Activated CD4-positive, alpha-beta T cell treated with anti-CD3 and anti-CD28 coated beads for 48 hours (primary cell): ENCODE measurements at places on chromosomes 12 and 14.

DNA sequence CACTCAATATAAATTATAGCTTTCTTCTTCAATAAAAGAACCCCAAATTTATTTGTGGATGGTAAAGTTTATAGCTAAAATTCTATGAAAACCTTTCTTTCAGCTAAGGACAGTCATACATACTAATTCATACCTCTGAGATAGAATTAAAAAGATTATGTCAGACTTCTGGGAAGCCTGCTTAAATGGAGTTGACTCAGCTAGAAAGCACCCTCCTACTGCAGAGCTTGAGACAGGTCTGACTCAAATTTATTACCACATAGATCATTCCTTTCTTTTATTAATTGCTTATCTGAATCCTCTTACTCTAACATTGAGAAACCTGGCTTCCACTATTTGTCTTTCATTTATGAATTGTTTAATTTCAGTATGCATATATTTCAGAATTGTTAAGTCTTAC lies 1007.0 kb upstream of the LRFN5 start:
- no peak for DNase-seq

DNA sequence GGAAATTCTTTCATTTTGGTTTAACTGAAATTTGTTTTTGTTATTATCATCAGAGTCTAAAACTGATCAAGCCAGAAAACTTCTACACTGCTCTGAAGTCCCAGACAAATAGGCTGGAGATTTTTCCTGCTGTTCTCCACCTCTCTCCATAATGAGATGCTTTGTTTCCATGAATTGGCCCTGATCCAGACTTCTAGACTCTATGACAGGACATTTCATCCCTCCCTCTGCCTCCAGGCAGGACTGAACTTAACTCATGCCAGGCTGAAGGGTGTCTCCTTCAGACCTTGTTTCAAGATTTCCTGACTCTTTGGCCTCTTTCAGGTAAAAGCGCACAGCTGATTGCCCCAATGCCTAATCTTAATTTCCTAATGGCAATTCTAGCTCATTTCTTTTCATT lies 69.1 kb upstream of the HOXC13 start:
- DNase-seq, result no peak

GRCh38 chr12:102043928-102044327 lies 17.9 kb downstream of the WASHC3 start:
- no peak for DNase-seq

- no peak for DNase-seq
These were observed 14.9 kb downstream of the EEA1 start for GRCh38 chr12:92914170-92914569.

- DNase-seq, result no peak
These were observed 135.6 kb downstream of the BRMS1L start for GRCh38 chr14:35961697-35962274.

DNA sequence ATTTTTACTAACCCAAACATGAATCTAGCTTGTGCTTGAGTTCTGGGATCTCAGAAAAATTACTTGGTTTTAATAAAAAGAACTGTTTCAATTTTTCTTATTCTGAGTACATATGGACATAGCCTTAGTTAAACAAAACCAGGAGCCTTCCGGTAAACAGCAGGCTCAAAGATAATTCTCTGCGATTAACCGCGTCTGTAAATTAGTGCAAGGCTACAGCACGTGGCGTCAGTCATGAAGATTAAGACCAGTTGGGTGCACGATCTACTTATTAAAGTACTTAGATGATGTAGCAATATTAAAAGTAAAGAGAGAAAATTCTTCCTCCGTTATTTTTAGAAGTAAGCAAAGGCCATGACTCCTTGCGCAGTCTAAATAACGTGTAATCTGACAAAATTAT lies 700 bp downstream of the KCNJ8 start:
- DNase-seq, result no peak

DNA sequence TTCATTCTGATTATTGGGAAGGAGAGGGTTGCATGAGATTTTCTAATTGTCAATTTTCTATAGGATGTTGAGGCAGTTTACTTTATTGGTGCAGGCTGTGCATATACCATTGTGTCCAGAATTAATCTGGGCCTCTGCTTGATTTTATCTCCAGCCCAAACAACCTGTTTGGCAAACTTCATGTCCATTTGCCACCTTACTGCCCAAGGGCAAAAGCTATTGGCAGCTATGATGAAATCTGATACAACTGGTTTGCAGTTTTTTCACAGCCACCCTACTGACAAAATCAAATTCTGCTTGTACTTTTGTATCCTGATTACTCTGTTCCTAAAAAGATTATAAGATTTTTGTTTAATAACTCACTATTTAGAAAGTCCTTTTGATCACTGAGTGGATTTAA lies 789.2 kb upstream of the FBXO33 start:
- DNase-seq, result no peak

- no peak for DNase-seq
These were observed 299.8 kb upstream of the PRKD1 start for GRCh38 chr14:30227436-30227835.

GRCh38 chr14:23877538-23878180 lies 75.9 kb upstream of the DHRS4 start:
- DNase-seq, result peak; percentile 47

DNA sequence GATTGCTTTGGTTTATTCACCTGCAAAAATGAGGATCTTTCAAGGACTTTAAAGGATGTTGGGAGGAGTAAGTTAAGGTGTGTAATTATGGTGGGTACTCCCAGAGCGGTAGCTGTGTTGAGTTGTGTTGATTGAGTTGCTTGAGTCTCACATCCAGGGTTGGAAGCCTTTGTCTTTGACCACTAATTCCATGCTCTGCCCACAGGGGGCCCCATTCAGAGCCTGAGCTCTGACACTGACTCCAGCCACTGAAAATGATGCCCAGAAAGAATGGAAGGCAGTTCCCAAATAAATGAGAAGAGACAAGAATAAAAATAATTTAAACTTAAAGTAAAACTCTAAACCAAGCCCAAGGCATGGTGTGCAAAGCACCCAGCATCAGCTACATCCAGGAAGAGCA lies 237.4 kb upstream of the PWP1 start:
- peak; percentile 13 for DNase-seq

- no peak for DNase-seq
These were observed 95.0 kb upstream of the TBX5 start for GRCh38 chr12:114500775-114501473.

DNA sequence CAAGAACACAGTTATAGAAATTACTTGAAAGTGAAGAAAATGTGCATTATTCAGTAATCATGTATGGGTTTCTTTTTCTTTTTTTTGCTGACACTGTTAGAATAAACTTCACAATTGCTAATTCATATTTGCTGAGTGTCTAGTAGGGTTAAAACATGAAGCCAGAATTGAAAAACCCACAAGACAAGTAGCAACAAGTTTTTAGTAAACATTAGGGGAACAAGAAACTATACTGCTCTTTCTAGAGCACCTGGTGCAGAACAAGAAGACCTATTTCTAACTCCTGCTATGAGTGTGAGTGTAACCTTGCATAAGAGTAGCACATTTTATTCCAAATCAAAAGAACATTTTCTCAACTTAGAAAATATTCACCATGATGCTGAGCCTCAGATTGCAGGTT lies 83.2 kb downstream of the ITPR2 start:
- DNase-seq, result no peak

GRCh38 chr14:34857689-34858449 lies 17.3 kb downstream of the BAZ1A start:
- no peak for DNase-seq

DNA sequence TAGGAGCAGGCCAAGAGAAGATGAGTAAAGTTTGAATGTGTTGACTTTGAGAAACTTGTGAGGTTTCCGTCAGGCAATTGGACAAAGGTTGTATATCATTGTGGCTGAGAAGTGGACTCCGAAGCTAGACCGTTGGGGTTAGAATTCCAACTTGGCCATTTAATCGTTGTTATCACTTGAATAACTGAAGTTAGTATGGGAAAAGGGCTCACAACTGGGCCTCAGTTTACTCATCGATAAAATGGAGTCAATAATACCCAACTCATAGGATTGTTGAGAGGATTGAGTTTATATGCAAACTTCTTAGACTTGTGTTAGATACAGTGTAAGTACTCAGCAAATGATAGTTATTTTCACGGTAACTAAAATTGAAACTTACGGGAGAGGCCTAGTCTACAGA lies 846 bp downstream of the SLIRP start:
- DNase-seq, result no peak

- no peak for DNase-seq
These were observed 2.6 kb downstream of the YAF2 start for GRCh38 chr12:42235426-42235825.

DNA sequence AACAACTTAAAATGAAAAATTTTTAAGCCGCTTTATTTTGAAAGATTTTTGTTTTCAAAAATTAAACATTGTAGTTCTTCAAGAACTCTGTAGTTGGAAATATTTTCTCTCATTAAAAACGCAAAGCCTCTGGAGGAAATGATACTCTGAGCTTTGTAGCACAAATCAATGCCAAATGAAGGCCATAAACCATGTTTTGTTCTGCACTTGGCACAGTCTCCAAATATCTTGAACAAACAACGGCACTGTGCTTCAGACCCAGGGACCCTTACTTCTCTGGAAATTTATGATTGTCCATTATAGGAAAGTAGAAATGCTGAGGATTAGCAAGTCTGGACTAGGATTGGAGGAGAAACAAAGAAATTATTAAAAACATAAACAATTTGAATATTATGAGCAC lies 160.8 kb upstream of the BMP4 start:
- no peak for DNase-seq

DNA sequence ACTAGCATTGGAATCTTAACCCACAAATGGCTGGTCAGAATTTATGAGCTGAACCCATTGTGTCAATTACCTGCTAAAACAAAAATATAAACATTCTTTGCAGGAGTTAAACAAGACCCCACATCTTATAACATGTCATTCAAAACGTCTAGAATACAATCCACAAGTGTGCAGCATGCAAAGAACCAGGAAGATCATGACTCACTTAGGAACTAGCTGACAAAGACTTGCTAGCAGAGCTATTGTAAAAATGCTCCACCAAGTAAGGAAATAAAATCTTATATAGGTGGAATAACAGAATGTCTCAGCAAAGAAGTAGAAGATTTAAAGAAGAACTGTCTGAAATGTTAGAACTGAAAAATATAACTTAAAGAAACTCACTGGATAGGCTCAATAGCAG lies 26.5 kb upstream of the POC1B start:
- no peak for DNase-seq

DNA sequence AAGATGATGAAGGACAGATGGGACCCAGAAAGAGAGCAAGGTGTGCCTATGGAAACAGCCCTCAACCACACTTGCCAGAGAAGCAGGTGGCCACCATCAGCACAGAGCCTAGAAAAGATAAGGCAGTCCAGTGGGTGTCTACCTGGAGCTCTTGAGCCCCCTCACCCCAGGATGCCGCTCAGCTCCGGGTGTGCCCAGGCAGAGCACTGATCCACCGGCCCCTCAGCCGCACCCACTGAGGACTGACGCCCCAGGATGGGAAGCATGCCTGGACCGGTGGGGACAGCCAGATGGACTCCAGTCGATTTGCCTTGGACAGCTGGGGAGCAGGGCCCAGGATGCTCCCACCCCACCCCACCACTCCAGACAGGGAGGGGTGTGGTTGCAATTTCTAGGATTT lies 15.1 kb upstream of the ZFP36L1 start:
- DNase-seq, result no peak

DNA sequence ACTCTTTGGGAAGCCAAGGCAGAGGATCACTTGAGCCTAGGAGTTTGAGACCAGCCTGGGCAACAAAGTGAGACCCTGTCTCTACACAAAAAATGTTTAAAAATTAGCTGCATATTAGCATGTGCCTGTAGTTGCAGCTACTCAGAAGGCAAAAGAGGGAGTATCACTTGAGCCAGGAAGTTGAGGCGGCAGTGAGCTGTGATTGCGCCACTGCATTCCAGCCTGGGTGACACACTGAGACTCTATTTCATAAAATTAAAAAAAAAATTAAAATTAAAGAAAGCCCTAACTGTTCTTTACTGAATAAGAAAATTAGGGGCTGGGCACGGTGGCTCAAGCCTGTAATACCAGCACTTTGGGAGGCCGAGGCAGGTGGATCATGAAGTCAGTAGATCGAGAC lies 27.0 kb downstream of the SENP1 start:
- DNase-seq, result no peak

- no peak for DNase-seq
These were observed 365.6 kb upstream of the TBX3 start for GRCh38 chr12:115049614-115050013.

DNA sequence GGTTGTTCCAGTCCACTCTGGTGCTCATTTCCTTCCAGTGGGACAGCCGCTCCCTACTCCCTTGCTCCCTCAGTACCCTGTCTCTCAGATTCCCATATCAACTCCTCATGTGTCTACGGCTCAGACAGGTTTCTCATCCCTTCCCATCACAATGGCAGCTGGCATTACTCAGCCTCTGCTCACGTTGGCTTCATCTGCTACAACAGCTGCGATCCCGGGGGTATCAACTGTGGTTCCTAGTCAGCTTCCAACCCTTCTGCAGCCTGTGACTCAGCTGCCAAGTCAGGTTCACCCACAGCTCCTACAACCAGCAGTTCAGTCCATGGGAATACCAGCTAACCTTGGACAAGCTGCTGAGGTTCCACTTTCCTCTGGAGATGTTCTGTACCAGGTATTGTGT lies 69.9 kb downstream of the RAD52 start:
- DNase-seq, result no peak

DNA sequence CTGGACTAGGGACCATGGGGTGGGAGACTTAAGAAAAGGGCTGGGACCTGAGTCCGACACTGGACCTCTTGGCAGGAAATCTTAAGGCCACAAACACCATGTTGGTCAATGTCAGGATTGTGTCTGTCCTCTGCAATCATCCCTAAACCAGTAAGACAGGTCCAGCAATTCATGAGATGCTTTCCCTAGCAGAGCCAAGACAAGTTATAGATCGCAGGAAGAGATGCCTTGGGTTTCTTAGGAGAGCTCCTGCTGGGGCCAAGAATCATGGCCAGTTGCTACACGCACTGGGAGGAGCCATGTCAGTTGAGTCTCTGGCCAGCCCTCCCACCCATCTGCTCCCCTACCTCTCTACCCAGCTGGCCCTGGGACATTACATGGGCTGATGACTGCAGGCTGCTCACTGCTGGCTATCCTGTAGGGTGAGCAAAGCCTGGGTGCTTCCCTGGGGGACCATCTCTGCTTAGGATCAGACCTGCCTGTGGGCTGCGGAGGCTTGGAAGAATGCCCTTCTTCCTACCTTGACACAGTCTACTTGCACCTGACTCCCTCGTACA lies 14.2 kb downstream of the PLEKHH1 start:
- no peak for DNase-seq

GRCh38 chr14:25846246-25846645 lies 751.6 kb downstream of the NOVA1 start:
- DNase-seq, result no peak

DNA sequence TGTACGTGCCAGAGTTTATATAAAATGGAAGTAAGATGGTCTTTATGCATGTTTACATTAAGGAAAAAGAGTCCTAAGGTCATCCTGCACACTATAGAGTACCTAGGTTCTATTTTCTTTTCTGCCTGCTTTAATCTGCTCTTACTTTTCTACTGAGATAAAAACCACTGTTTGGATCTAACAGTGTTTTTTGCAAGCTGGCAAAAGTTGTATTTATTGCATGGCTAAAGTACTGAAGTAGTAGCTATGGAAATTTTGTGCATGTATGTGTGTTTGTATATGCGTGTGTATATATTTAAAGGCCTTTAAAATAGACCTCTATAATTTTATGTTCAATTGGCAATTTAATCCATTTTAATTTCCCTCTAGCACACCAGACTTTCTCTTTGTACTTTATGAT lies 98.3 kb upstream of the CPSF6 start:
- no peak for DNase-seq

- DNase-seq, result no peak
These were observed 17.2 kb downstream of the PLEKHG3 start for GRCh38 chr14:64721391-64721791.
